Stimulated activated CD8-positive, alpha-beta memory T cell treated with anti-CD3 and anti-CD28 coated beads, Interleukin-4, amount 100 ng/mL, for 1 hour (primary cell): ENCODE measurements at places on chromosomes 1 and 21.

DNA sequence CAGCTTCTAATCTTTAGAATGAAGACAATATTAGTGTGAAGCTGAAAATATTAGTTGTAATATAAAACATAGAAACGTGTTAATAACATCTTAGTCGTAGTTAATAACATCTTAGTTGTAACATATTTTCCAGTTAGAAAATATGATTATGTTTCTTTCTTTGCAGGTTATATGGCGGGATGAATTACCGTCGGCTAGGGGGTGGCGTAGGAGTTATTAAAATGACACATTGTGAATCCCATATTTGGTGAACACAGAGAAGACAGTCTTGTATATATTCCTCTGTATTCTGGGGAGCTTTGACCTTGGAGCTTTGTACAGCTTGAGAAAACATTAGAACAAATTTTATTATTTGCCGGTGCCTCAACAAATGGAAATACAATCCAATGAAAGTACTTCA lies 39.5 kb upstream of the DARS2 start:
- DNase-seq, result no peak

DNA sequence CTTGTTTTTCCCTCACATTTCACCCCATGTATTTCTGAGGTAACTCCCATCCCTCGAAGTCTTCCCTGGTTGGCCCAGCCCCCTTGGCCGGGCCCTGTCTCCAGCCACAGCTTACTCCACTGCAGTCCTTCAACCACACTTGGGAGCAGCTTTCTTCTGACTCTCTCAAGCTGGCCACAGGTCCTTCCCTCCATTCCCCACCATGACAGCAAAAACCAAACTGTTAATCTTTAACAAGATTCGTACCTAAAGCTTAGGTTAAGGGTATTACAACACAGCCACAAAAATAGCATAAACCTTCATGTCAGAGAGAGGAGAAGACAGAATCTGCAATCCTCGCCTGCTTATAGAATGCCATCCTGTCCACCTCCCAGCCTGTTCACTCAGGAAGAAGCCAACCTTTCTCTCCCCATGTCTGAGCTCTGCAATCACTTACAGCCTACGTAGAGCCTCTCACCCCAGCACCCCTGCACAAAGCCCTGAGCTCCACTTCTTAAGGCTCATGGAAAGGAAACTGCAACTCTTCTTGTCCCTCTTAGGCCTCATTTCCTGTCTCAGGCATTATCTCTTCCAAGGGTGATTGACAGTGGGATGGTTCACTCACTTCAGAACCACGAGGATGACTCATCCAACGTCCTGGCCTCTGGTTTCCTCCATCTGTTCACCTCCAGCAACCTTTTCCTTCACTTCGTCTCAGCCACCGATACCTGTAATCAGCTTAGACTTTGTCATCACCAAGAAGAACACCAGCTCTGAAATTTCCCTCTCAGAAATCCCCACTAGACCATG lies 72.8 kb downstream of the CD2 start:
- DNase-seq, result no peak

DNA sequence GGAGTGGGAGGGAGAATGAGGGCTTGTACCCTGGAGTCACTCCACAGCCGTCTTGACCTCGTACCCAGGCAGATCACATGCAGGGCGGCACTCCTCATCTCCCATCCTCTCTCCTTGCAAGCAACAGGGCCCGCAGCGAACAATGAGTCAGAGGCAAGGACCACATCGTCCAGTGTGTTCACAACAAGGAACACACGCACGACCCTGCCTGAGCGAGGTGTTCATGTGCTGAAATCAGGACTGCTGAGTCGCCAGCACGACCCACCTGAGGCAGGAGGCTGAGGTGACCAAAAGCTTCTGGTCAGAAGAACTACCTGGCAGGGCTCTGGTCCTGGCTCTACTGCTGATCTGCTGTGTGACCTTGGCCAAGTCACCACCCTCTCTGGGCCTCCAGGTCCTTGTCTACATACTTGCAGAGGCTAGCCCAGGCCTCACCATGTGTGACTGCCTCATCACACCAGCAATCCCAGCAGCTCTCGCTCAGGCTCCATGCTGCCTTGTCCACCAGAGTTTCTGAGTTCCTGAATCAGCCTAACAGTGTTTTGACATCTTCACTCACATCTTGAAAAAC lies 78.0 kb downstream of the SSBP3 start:
- no peak for DNase-seq

DNA sequence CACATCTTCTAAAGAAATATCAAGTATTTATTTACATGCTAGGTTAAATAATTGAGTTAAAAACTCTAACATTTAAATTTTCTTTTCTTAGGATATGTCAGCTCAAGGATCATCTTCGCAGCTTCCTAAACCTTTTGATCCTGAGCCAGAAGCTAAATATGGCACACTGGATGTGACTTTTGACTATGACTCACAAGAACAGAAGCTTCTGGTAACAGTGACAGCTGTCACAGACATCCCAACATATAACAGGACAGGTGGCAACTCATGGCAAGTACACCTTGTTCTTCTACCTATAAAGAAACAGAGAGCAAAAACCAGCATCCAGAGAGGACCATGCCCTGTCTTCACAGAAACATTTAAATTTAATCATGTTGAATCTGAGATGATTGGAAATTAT lies 132.7 kb upstream of the SERTAD4 start:
- DNase-seq, result no peak

GRCh38 chr1:110982320-110982719 lies 18.6 kb upstream of the LRIF1 start:
- no peak for DNase-seq

- peak; percentile 40 for DNase-seq
These were observed at the start of the genes AMPD2 and GNAT2 for GRCh38 chr1:109619576-109620400. AMPD2 (plus strand) TSS chr1:109619837; CDS start chr1:109621176, 1,339 bp downstream. GNAT2 (minus strand) TSS chr1:109619616; CDS start chr1:109612870, 6,746 bp downstream.

GRCh38 chr1:76230842-76231281 lies 156.3 kb downstream of the ST6GALNAC3 start:
- DNase-seq, result no peak

- no peak for DNase-seq
These were observed 99.1 kb upstream of the ARTN start for GRCh38 chr1:43834280-43835081.

GRCh38 chr21:27953340-27954045 lies 986.6 kb upstream of the ADAMTS5 start:
- no peak for DNase-seq

- DNase-seq, result no peak
These were observed 37.5 kb upstream of the PRDM2 start for GRCh38 chr1:13662493-13662892.

DNA sequence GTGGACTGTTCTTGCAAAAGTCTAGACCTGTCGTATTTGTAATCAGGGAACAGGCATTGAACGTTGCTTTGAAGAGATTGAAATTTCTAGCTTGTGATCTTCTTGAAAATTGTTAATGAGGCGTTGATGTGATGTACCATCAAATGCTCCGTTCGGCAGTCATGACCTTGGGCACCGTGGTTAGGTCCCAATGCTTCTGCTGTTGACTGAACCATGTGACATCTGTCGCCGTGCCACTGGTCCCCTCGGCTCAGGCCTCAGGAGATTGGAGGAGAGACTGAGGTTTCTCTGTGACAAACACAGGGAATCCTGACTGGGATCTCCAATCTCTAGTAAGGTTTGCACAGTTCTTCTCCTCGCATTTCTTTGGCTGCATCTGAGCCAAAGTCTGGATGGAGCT lies 18.1 kb upstream of the KCNAB2 start:
- DNase-seq, result no peak

GRCh38 chr1:183537405-183537804 lies 52.9 kb downstream of the NCF2 start:
- DNase-seq, result no peak

DNA sequence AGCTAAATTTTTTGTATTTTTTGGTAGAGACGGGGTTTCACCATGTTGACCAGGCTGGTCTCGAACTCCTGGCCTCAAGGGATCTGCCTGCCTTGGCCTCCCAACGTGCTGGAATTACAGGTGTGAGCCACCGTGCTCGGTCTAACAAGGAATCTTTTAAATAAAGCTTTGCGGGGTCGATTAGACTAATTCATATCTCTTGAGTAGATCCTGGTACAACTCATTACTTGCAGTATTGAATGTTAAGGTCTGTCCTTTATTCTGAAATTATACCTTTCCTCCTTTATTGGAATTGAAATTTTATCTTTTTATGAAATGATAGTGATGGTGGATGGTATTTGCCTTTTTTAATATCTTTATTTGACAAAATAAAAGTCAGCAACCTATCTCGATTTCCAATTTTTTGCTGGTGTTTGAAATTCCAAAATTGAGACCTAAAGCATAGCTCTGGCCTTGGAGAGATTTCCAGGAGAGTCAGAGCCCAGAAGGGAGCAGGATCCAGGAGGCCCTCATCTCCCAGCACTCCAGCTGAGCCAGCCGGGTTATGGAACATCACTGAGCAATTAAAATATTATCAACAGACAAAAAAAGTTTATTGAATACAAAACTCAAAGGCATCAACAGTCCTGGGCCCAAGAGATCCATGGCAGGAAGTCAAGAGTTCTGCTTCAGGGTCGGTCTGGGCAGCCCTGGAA lies 4.7 kb downstream of the S100A2 start:
- DNase-seq, result no peak

GRCh38 chr1:78673120-78673519 lies 23.5 kb downstream of the IFI44 start:
- DNase-seq, result no peak

DNA sequence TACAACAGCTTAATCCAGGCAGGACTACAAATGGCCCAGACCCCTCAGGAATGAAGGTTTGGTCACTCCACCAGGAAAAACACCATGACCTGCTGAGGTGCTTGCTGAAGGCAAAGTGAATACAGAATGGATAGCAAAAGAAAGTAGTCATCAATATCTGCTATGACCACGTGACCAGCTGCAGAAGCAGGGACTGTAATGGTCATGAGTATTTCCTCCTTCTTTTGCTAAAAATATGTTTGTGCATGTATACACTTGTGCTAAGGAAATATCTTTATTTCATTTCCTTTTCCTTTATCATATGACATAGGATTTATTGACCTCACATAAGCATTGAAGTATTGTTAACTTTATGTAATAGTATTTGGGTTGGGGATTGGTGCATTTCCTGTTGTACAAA lies 26.4 kb upstream of the GOLT1A start:
- DNase-seq, result no peak

GRCh38 chr1:64308866-64309265 lies 105.4 kb downstream of the UBE2U start:
- no peak for DNase-seq

GRCh38 chr1:10347109-10347508 lies 51.8 kb upstream of the PGD start:
- DNase-seq, result no peak

GRCh38 chr1:119143706-119144105 lies 3.3 kb upstream of the WARS2 start:
- DNase-seq, result no peak

DNA sequence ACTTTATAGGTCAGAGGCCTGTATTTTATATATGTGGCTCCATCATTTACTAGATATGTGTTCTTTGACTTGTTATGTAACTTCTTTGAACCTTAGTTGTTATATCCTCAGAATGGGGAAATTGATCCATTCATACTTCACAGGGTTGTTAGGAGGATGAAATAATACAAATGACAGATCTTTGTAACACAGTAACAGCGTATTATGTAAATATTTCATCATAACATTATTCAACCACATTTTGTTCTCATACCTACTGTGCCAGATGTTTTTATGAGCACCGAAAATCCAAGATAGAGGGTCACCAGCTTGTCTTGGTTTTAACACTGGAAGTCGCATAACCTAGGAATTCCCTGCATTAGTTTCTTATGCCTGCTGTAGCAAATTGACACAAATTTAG lies 3.3 kb downstream of the SUCO start:
- no peak for DNase-seq

DNA sequence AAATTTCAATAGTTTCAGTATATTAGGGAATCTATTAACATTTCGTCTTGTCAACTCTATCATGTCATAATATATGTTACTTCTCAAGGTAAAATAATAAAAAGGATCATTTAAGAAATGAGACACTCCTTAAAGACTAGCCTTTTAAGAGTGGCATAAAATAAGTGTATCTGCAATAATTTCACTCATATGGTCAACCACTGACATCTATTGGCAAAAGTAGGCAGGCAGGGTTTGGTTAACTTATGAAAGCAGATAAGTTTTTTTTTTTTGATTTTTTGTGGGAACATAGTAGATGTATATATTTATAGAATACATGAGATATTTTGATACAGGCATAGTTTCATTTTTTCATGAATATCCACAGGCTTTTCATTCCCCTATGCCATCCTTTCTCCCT lies 5.5 kb upstream of the RGS21 start:
- DNase-seq, result no peak

GRCh38 chr1:43858324-43858723 lies 75.3 kb upstream of the ARTN start:
- no peak for DNase-seq

DNA sequence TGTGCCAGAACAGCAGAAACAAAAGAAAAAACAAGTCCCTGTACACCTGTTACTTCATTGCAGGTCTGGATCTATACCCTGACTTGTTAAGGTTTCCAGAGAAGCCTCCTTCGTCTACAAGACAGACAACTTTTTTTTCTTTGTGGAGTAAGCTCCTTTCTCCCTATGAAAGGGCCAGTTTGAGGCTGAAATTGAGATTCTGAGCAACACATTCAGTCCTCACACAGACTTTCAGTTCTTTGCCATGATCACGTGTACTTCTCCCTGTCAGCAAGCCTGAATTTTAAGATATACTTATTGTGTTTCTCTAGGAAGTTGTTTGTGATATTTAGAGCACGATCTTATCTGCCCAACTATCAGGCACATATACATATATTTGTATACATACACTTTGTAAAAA lies 374.0 kb downstream of the NTNG1 start:
- DNase-seq, result no peak

- DNase-seq, result no peak
These were observed 16.4 kb downstream of the PPP2R5A start for GRCh38 chr1:212301580-212301979.

- DNase-seq, result no peak
These were observed 186.4 kb upstream of the ZRANB2 start for GRCh38 chr1:71267220-71267619.

DNA sequence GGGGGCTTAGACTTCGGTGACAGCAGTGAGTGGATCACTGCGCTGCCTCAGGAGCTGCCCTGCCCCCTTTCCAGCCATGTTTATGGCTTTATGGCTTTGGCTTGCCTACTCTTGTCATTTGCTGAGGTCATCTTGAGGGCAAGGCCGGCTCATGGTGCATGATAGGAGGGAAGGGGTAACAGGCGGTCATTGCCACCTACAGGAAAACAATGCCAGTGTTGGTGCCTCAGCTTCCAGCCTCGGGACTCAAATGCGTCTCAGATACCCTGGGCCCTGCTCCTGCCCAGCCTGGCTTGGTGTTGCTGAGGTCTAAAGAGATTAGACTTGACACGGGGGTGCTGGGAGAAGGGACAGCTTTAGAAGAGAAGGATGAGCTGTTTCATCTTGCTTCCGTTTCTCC lies 14.5 kb downstream of the KDF1 start:
- no peak for DNase-seq

- DNase-seq, result no peak
These were observed 411.9 kb downstream of the ZP4 start for GRCh38 chr1:237478842-237479241.

GRCh38 chr1:245715291-245715701 lies 560.5 kb downstream of the KIF26B start:
- no peak for DNase-seq

- no peak for DNase-seq
These were observed 87.0 kb upstream of the VAMP3 start for GRCh38 chr1:7684132-7684531.
